ENCODE measurements at places on chromosomes 2 and 18.

DNA sequence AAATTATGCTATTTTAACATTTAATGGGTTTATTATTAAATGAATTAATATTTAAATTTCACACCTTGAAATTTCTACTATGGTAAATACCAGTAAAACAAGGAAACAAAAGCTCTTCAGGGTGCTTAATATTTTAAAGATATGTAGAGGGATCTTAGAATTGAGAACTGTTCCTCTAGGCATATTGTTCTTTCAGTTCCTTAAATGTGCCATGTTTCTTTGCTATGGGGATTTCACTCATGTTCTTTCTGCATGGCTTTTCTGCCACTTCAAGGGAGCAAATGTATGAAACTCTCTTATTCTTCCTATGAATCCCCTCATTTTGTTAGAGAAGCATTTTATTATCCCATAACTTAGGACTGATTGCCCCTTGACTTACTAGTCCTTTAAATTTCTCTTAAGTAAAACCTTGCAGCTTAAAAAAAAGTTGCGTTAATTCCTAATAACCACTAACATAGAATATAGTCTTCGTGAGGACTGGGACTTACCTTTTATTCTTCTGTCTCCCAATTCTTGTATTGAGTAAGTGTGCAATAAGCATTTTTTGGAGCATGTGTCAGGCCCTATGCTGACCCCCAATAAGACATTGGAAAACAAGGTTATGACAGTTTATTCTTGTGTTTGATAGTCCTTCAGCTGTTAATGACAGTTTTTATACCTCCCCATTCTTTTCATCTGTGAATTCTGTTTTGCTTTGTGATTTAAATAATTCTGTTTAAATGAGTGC is 95.7 kb downstream of the BIRC6 start:
- peak; percentile 10 for DNase-seq

DNA sequence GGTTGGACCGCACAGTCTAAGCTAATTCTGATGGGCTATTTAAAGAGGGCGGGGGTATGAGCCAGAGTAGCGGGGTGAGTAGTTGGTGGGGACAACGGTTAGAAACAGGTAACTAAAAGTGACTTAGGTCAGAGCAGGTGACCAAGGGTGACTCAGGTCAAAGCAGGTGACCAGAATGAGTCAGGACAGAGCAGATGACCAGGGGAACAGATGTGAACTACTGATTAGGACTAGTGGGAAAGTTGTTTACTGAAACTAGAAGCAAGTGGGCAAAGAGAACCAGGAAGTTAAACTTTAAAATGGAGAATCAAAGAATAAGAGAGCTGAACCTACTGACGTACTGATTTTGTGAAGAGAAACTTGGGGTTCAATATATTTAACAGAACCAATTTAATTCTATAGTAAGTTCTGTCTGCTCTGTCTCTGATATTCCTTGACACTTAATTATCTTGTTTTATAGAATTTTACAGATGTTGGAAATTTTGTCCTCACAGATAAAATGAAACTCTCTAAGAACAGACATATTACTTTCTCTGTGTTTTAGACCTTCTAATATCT is 7.8 kb upstream of the LRRTM1 start:
- DNase-seq = no peak

DNA sequence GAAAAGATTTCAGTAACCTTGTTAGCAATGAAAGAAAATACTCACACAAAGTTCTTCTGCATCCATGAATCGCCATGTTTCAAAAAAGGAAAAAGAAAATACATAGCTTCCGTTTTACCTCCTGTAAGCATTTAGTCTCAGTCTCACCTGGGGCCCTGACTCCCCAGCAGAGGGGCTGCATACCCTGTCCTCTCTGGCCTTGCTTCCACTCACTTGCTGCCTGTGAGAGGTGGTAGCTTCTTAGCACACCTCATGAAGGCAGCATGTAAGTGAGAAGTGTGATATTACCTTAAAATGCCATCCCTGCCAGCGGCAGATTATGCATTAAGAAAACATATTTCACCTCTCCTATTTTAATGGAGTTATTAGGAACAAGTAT is 49.3 kb upstream of the ZNF385B start:
- no peak for DNase-seq

DNA sequence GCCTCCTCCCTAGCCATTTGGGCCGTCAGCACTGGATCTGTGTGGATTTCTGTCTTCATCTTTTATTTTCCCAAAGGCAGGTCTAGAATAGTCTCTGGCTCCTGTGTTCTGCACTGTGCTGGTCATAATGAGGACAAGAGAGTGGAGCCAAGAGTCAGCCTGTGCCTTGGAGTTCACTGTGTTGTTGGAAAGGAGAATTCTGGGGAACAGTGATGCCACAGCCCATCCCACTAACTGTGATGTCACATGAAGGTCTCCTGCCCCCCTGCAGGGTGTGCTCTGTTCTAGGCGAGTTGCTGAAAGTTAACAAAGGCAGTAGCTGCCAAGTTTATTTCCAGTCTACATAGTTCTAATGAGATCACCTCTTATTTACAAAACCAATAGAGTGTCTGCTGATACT is 248.5 kb downstream of the TPGS2 start:
- DNase-seq = no peak

DNA sequence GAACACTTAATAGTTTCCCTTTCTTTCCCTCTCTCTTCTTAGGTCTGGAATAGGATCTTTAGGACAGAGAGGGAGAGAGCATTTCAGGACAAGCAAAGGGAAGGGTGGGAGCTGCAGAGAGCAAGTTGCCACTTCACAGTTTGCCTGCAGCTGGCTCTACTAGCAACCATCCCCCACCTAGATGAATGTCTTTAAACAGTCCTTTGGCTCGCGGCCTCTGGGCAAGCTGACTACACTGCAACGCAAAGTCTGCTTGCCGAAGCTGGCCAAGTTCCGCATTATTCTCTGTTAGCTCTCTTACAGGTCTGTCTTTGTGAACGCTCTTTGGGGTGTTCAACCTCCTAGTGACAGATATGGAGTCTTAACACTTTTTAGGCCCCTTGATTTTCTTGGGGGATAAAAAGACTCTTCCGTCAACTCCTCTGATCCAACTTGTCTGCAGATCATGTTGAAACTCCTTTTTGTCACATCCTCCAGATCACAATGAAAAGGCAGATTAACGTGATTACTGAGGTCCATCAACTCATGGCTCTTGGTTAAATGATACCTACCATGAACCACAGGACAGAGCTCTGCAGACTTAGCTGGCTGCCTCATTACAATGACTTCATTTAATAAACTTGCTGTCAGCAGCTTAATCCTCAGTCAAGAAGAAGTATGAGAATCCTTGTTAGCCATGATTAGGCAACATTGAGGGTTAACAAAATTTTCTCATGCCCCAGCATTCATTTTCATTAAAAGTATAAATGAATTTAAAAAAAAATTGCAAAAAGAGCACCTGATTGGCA is 74.6 kb downstream of the SLC4A3 start:
- no peak for DNase-seq

GRCh38 chr18:10053861-10054260 is 140.0 kb downstream of the VAPA start:
- DNase-seq = no peak

- DNase-seq = no peak
These were observed 8.0 kb downstream of the AGFG1 start for GRCh38 chr2:227479865-227480475.

GRCh38 chr2:140687825-140688224 is 1443.0 kb downstream of the LRP1B start:
- no peak for DNase-seq
